ENCODE measurements at places on chromosomes 13 and 19.
A peak's percentile ranks its signal among the peaks of the same experiment; 100 is the strongest.

- no peak for DNase-seq
These were observed 27.7 kb downstream of the TMEM161A start for GRCh38 chr19:19110410-19111135.

GRCh38 chr13:45464141-45464686, 525 bp upstream of the COG3 start:
- DNase-seq, result no peak

DNA sequence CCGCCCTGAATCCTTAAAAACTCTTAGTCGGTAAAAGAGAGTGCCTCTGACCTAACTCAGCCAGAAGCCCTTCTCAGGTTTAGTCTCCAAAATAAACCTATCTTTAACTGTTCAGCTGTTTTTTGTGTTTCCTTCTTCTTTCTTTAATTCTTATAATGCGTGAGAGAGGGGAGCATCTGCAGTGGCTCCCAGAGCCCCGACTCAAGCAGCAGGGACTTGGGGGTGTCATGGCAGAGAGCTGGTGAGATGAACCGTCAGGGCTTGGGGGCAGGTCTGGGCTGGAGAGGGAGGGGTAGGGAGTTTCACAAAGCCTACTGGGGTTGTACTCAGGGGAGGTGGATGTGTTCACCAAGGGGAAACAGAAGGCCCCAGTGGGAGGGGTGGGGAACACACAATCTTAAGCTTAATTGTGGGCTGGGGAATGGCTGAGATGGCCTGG, 16.8 kb upstream of the SIGLEC6 start:
- no peak for DNase-seq

GRCh38 chr13:105159841-105160240, 1375.6 kb downstream of the EFNB2 start:
- no peak for DNase-seq

DNA sequence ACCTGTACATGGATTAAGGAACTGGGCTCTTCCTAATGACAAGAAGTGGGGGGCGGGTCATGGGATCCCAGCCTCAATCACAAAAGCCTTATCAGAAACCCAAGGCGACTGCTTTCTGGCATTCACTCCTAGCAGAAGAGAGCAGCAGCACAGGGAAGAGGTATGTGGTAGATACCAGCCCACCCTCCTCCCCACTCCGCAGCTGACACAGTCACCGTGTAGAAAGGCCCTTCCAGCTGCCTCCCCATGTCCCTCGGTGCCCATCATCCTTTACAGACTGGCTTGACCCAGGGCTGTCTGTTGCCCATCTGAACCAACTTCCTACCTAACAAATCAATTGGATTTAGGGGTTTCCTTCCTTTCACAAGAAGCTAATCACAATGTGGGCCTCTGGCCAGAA, 3.1 kb upstream of the DHRS12 start:
- no peak for DNase-seq

DNA sequence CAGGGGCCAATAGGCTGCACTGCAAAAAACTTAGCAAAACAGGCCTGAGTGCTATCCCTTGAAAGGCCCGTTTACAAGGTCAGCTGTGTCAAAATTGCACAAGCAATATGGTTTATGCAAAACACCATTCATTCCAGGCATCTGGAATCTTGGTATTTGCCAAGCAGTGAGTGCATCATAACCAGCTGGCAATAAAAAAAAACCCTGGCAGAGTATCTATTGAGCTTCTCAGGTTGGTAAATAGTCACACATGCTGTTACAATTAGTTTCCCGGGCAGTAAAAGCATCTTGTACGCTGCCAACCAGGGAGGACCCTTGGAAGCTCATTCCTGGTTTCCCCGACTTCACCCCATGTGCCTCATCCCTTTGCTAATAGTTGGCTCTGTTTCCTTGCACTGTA, 21.3 kb downstream of the ZNF77 start:
- DNase-seq, result peak; percentile 9

DNA sequence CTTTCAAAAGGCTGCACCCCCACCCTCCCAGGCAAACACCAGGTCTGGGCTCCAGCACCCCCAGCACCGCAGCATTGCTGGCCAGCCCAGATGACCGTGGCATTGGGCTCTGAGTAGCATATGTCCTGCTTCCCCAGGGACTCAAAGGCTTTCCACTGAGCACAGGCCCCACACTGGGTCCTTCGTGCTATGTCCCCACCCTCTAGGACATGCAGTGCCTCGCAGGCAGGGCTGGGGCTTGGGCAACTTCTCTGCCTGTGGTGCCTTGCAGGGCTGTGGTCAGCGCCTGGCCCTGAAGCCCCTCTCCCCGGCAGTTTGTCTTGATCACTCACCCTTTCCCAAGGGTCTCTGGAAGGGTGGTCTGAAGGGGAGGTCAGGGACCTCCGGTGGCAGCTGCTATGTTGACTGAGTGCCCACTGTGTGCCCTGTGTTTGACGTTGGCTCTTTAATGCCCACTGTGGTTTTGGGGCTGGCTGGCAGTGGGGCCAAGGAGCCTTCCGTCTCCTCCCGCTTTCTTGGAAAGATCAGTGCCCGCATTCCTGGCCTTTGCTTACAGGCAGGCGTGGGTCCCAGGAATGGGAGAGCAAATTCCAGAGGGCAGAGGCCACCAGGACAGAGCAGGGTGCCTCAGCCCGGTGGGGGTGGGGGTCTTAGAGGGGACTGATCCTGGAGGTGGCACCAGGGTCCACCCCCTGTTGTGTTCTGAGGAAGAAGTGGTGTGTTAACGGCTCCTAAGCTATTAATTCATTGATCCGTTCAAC, 20.3 kb upstream of the CRTC1 start:
- no peak for DNase-seq

DNA sequence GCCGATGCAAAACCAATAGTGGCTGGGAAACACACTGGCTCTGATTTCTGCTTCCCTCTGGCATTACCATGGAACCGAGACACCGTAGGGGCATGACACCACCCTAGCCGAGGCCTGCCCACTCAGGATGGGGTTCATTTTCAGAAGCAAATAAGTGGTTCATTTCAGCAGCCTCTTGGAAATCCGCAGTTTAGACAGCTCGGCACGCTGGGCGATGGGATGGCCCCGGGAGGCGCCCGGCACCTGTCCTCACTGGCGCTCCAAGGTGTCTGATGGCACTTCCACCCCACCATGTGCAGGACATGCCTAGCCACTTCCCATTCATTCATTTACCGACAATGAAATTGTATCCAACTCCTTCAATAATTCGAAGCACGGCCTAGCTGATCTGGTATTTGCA, 33.8 kb downstream of the KLF2 start:
- no peak for DNase-seq

- peak; percentile 73 for DNase-seq
These were observed 16.8 kb upstream of the TM9SF2 start for GRCh38 chr13:99484473-99484872.

DNA sequence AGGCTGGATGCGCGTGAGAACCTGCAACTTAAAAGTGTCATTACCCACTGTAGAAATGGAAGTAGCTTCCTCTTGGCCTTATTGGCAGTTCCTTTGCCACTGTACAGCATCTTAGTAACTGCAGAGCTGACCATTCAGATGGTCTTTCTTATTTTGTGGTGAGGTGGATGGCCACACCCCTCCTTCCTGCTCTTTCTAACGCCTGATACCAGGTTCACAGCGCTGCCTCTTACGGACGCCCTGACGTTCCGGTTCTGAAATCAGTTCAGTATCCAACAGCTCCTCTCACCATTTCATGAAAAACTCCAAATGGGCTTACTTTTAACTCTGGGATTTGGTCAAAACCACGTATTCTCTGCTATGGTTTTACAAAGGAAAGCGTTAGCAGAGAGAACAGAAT, 134.6 kb downstream of the ATP11A start:
- DNase-seq, result no peak

DNA sequence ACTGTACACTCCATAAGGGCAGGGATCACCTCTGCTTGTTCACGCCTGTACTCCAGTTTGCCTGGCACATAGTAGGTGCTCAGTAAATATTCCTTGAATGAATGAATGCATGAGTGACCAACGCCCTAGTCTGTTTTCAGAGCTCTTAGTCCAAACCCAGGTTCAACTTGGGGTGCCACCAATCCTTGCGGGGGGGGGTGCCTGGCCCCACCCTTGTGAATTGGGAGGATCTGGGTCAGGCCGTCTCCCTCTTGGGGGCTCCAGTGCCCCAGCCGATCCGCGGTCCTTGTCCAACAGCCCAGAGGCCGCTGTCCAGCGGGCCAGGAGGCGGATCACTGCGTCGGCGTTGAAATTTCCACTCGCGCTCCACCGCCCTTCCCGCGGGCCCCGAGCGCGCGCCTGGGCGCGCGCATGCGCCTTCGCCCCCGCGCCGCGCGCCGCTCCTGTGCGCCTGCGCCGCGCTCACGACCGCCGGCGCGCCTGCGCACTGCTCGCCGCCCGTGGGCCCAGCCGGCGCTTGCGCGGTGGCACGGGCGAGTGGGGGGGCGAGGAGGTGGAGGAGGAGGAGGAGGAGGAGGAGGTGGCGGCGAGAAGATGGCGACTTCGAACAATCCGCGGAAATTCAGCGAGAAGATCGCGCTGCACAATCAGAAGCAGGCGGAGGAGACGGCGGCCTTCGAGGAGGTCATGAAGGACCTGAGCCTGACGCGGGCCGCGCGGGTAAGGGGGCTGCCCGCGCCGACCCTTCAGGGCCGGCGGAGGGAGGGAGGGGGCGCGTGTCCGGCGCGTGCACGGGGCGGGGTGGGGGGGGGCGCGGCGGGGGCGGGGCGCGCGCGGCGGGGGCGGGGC, at the start of gene CRTC1:
Gene CRTC1, plus strand, starts transcription at position 572 of the 849 bp plus-strand sequence. Its CDS starts 23 bp downstream, at position 595.
- peak; percentile 76 for DNase-seq

- DNase-seq, result no peak
These were observed 24.0 kb downstream of the MAN2B1 start for GRCh38 chr19:12642506-12642905.

DNA sequence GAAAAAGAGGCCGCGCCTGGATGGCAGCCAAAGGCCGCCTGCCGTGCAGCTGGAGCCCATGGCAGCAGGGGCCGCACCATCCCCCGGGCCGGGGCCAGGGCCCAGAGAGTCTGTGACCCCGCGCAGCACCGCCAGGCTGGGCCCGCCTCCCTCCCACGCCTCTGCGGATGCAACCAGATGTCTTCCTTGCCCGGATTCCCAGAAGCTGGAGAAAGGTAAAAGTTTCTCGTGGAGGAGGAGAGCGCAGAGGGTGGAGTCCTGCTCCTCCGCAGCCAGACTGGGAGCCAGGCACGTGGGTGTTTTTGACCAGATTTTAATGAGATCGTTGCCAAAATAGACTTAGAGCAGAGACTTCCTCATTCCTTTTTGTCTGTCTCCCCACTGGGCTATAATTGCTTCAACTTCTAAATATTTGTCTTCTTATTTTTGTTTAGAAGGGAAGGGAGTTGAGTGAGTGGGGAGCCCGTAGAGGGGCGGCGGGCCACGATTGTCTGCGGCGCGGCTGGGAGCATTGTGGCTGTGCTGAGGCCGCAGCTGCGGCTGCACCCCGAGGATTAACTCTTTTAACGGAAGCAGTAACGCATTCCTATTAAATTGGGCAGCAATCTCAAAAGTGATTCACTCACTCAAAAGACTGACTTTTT, 22.8 kb upstream of the NDUFS7 start:
- peak; percentile 64 for DNase-seq

- no peak for DNase-seq
These were observed 395.6 kb downstream of the KLF12 start for GRCh38 chr13:73738626-73739025.

DNA sequence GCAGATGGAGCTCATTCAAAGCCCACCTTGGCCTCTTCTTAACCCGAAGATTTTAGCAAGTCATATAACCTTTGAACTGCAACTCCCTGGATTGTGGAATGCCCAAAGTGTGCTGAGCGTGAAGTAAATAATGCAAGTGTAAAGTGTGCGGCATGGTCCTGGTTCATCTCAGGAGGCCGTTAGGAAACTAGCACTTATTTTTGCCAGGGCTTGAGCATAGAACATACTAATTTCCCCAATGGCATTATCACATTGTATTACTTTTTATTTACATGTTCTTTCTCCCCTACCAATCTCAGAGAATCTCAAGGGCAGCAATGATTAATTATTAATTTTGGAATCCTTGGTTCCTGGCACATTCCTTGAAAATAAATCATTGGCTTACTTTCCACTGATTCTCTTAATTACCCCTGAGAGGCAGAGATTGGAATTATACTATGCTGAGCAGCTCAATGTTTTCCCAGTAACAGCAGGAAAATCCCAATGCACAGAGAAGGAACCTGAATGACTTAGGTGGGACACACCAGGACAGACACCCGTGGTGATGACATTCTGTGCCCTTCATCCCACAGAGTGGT, 128.8 kb upstream of the GJB6 start:
- peak; percentile 37 for DNase-seq

GRCh38 chr13:113666951-113667701, at the start of gene GRK1:
Gene GRK1, plus strand, starts transcription at chr13:113667219. Its CDS starts 168 bp downstream, at chr13:113667387.
- DNase-seq, result no peak

DNA sequence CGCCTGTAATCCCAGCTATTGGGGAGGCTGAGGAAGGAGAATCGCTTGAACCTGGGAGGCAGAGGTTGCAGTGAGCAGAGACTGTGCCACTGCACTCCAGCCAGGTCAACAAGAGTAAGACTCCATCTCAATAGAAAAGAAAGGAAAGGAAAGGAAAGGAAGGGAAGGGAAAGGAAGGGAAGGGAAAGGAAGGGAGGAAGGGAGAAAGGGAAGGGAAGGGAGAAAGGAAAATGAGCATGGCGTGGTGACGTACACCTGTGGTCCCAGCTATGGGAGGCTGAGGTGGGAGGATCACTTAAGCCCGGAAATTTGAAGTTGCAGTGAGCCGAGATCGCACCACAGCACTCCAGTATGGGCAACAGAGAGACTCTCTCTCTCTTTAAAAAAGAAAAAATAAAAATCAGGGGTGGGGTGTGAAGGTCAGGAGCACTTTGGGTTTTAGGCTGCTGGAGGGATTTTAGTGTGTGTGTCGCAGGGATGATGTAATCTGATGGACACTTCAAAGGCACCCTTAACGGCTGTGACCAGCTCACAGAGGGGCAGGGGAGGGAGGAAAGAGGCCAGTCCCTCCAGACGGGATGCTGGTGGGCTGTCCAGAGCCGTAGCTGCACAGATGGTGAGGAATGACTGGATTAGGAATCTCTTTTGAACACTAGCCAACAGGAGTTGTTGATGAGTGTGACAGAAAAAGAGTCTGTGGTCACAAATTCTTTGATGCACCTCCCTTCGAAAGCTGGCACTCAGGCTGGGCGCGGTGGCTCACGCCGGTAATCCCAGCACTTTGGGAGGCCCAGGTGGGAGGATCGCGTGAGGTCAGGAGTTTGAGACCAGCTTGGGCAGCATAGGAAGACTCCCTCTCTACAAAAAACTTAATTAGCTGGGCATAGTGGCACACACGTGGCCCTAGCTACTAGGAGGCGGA, 27.6 kb downstream of the TMPRSS9 start:
- no peak for DNase-seq

DNA sequence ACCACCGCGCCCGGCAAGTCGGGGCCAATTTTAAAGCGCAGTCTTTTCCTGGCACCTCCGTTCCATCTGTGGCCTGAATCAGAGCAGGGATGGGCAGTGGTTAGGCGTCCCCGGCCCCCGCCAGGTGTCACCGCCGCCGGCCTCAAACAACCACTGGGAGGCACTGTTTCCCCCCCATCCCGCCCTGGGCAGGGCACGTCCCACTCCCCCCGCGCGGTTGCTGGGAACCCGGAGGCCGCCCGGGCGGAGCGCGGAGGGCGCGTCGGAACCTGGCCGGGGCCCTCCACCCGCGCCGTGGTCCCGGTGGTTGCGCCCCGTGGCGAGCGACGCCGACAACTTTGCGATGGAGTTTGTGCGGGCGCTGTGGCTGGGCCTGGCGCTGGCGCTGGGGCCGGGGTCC, at the start of gene GRIN3B:
Gene GRIN3B, plus strand, starts transcription at position 325 of the 400 bp plus-strand sequence. Its CDS starts 19 bp downstream, at position 344.
- DNase-seq, result peak; percentile 46

GRCh38 chr13:72990953-72991352, 67.9 kb upstream of the KLF5 start:
- no peak for DNase-seq

GRCh38 chr19:15212711-15213110, 11.9 kb upstream of the NOTCH3 start:
- no peak for DNase-seq

- peak; percentile 17 for DNase-seq
These were observed 7.8 kb upstream of the C19orf84 start for GRCh38 chr19:51398096-51398704.

- DNase-seq, result no peak
These were observed 22.2 kb downstream of the SOHLH2 start for GRCh38 chr13:36192166-36192565.
